ENCODE measurements at places on chromosomes 7 and 10.

- no peak for DNase-seq
Measured at GRCh38 chr10:4844864-4845263, 18.9 kb downstream of the AKR1E2 start.

- DNase-seq = no peak
Measured at GRCh38 chr7:138654616-138655015, 46.5 kb downstream of the SVOPL start.

DNA sequence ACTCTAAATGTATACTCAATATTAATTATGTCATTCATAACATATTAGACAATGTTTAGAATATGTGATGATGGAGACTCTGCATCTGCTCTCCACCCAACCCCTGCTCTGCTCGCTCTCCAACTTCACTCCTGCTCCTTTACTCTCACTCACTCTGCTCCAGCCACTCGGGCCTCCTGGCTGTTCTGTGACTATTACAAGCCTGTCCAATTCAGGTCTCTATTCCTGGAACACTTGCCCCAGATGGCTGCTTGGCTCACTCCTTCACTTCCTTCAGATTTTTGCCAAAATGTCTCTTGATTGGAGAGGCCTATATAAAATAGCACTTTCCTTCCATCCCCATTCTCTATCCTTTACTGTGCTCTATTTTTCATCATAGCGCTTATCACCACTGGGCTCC is 84.8 kb downstream of the HBP1 start:
- DNase-seq = no peak

GRCh38 chr7:125668321-125668993 is 738.8 kb upstream of the POT1 start:
- no peak for DNase-seq

DNA sequence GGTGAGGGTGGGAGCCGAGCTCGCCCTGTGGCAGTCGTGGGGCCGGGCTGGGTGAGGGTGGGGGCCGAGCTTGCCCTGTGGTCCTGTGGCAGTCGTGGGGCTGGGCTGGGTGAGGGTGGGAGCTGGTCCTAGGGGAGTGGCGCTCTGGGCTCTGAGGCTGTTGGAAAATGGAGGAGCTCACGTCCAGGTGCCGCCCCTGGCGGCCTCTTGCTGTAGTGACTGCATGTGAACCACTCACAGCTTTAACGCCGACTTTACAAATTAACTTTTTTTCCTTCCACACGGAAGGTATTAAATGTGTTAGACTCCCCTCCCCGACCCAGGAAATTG is 312.6 kb downstream of the WDR37 start:
- DNase-seq = no peak

DNA sequence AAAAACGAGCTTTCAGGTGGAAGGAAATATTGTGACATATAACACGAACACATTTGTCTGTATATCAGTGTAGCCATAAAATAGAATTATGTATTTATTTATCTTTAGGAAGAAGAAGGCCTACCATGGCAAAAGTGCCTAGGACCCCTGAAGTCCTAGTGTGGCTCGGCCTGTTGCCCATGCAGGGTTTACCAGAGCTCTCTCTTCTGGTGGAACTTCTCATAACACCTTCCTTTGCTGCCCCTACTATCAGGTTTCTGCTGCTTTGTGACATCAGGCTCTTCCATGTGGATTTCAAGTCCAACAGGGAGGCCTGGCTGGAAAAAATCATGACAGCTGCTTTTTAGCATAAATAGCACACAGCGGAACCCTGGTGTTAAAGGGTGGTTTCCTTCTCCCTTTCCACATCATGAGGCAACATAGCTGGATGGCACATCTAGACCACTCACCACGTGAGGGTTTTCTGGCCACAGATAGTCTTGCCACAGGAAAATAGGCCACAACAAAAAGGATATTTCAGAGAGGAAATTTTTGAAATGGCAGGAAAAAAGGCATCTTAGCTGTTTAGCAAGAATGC is 44.8 kb upstream of the ADO start:
- no peak for DNase-seq
